Epithelial cell of esophagus (primary cell): ENCODE measurements at places on chromosomes 2 and 18.

- DNase-seq, result no peak
These were observed 162.2 kb downstream of the LRRC30 start for GRCh38 chr18:7393080-7393479.

- peak; percentile 63 for DNase-seq
These were observed 77.3 kb upstream of the RMDN2 start for GRCh38 chr2:37847792-37848191.

GRCh38 chr18:33201509-33201926, 239.0 kb downstream of the CCDC178 start:
- peak; percentile 20 for DNase-seq

GRCh38 chr2:771538-771937, 94.3 kb upstream of the TMEM18 start:
- no peak for DNase-seq

- DNase-seq, result no peak
These were observed 43.3 kb upstream of the PUM2 start for GRCh38 chr2:20393986-20394385.

DNA sequence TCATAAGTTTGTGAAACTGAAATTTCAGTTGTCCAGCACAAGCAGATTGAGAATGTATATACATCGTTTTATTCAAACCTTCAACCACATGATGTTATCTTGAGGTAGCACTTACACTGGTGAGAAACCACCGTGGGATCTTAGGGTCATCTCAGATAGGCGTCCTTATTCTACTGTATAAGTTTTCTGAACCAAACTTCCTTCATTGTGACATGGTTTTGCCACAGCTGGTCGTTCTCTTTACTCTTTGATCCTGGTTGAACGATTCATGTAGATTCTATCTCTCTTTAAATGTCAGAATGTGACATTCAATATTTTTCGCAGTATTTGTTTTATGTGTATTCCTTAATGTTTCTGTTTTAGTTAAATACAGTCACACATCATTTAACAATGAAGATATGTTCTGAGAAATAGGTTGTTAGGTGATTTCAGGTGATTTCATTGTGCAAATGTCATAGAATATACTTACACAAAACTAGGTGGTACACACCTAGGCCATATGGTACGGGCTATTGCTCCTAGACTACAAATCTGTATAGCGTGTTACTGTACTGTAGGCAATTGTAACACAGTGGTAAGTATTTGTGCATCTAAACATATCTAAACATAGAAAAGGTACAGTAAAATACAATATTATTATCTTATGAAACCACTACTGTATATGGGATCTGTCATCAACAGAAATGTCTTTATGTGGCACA, 17.9 kb upstream of the ARHGAP25 start:
- no peak for DNase-seq

DNA sequence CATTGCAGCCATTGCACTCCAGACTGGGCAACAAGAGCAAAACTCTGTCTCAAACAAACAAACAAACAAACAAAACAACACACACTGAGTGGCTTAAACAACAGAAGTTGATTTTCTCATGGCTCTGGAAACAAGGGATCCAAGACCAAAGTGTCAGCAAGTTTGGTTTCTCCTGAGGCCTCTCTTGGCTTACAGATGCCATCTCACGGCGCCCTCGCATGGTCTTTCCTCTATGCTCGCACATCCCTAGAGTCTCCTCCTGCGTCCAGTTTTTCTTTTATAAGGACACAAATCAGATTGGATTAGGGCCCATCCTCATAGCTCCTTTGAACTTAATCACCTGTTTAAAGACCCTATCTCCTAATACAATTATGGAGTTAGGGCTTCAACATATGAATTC, 133.4 kb upstream of the LRRTM1 start:
- no peak for DNase-seq

DNA sequence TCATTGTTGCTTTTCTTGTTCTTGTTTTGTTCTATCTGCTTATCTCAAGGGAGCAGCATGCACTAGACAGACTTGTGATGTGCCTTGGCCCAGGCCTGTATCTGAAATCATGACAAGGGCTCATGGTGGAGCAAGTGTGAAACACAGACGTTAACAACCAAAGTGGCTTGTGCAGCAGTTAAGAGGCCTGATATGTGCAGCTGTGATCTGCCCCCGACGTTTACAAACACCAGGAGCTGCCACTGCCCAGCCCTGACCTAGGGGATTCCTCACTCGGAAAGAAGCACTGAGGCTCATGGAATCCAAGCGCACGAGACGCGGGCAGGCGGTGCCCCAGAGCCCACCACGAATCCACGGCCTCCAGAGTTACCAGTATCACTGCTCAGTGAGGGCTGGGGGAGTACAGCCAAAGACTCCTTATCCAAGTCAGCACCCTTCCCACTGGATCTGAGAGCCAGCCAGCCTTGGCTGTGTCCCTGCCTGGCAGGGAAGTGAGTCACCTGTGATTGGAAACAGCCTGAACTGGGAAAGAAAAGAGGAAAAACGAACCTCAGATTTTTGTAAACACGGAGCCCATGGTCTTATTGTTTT, 62.3 kb upstream of the SNTG2 start:
- no peak for DNase-seq
